ENCODE measurements at places on chromosomes 13 and 19.

- peak; percentile 76 for DNase-seq
Observed at GRCh38 chr19:48319647-48320541, 5.5 kb upstream of the EMP3 start.

- DNase-seq, result no peak
Observed at GRCh38 chr19:776549-776948, 20.7 kb upstream of the PTBP1 start.

GRCh38 chr19:49799798-49800376 lies 13.2 kb downstream of the FUZ start:
- DNase-seq, result no peak

- no peak for DNase-seq
Observed at GRCh38 chr13:76790980-76791819, 95.0 kb downstream of the KCTD12 start.

DNA sequence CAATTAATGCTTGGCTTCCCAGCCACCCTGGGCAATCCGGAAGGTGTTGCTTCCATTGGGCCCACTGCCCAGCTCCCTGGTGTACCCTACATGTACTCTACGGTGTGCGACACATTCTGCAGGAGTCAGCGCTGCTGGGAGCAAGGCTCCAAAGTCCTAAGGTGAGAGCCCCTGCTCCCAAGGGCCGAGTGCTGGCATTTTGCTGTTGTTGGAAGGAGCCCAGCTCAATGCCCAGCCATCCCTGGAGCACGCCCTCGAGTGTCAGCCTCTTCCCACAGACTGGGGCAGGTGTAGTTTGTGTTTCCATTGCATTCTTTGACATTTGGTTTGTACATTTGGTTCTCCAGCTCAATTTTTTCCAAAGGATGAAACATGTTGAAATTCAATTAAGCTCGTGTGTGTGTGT lies 64.6 kb downstream of the GGACT start:
- no peak for DNase-seq

DNA sequence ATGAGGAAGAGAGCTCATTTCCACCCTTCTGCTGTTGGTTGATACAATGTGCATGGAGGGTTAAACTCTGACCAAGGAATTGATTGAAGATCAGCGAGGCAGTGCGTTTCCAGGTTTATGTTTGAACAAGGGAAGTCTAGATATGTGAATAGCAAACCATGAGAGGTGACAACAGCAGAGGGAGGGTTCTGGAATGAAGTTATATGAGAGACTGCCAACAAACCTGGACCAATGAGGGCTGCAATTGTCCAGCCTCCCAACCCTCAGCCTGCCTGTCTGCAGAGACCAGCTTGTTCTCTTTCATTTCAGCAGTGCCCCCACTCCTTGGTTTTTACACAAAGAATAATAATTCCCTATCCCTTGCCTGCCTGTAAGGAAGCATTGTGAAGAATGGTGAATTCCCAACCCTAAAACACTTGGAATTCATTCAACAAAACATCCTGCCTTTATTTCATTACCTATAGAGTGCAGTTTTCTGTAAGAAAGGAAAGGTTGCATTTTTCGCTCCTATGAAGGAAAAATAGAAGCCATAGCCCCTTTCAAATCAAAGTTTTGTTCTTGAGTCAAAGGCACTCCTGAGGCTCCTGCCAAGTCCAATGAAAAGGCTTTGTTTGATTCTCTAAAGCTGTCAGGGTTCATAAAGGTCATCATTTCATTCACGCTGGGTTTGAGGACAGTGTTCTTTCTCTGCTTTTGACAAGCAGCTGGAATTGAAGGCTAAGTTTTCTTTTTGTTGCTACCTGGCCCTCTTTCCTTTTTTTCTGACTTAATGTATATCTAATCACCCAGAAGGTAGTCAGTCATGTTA lies 53.6 kb upstream of the ABCC4 start:
- DNase-seq, result no peak
